ENCODE measurements at places on chromosomes 2 and 18. TPM values are rescaled to one million over a fixed set of nuclear protein-coding genes. Genes with fewer than 3 reads are reported as not detected.

DNA sequence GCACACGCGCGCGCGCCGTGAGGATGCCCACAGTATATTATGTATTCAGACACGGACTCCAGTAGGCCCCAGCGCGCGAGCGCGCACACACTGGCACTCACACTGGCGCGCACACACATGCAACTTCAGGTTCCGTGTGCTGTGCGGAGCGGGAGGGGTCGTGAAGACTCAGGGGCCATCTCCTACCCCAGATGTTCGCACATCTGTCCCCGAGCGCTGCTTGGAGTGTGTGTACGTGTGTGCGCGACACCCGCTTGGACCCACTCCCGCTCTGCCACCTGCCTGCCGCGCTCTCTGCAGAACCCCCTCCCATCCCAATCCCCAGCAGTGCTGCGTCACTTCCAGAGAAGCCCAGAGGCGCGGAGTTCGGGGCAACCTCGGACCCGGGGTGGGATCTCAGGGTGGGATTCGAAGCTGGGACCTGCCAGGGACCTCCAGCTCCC is 2.6 kb downstream of the NRP2 start:
- DNase-seq, result no peak

DNA sequence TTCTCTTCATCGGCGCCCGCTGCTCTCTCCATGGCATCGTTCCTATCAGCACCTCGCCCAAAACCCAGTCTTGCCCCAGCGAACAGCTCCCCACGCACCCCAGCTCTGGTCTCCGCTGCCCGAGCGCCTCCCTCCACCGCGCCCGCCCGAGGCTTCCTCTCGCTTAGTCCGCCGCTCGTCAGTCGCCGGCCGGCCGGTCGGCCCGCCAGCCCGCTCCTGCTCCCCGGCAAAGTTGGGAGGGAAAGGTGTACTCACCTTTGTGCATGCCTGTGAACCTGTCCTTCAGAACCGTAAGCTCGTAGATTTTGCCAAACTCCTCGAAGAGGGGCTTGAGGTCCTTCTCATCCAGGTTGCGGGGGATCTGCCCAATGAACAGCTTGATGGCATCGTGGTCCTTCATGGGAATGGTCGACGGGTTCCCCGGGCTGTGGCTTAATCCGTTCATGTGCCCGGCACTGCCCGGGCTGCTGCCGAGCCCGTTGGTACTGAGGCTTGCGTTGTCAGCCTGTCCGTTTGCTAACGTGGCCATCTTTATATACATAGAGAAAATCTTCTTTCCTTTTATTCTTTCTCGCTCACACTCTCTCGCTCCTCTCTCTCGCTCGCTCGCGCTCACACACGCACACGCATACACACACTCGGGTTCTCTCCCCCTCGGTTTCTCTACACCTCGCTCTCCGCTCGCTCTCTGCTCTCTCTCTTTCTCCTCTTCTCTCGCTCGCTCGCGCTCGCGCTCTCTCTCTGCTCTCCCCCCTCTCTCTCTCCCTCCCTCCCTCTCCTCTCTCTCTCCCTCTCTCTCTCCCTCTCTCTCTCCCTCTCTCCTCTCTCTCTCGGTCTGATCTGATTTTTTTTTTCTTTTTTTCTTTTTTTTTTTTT is at the start of gene CELF4:
TSS of gene CELF4 (minus strand) at position 698 of the 876 bp plus-strand sequence.
- no peak for DNase-seq

ADAM23 gene
- 4.5 TPM for total RNA-seq

SPIRE1 gene
- 39.6 TPM for total RNA-seq

SLC35G4 gene
- not detected for total RNA-seq

DNA sequence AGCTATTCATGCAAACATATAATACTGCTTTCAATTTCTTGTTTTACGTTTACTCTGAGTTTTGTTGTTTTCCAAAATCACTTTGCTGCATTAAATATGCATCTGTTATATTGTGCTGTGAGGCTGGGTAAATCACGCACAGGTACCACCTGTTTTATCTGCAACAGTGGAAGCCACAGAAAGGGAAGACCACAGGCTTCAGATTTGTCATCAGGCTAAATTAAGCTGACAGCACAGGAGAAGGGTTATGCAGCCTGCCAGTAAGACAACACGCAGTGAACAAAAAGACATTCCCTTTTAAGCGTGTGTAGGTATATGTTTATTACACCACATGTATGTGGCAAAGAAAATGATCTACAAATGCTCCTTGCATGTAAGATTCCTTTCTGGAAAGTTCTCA is 38.2 kb downstream of the ZNF516 start:
- no peak for DNase-seq

All from thoracic aorta (tissue), 2 donors.